Stimulated activated CD8-positive, alpha-beta memory T cell treated with anti-CD3 and anti-CD28 coated beads, Interleukin-15, amount 100 ng/mL, for 4 hours (primary cell): ENCODE measurements at places on chromosomes 7 and 10.

DNA sequence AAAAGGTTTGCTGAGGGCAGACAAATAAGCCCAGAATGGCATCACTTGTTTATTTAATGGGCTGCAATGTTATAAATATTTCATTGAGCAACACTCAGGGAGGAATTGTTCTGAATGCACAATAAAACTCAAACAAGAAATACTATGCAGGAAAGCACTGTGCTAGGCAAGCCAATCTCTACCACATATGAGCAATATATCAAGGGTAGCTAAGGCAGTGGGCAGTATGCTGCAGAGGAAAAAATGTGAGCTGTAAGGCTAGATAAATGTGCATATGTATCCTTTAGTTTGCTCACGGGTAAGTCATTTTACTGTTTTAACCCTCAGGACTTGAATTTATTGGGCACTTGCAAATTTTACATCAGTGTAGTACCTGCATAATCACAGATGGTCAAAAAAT lies 349.6 kb downstream of the CDC14C start:
- no peak for DNase-seq

DNA sequence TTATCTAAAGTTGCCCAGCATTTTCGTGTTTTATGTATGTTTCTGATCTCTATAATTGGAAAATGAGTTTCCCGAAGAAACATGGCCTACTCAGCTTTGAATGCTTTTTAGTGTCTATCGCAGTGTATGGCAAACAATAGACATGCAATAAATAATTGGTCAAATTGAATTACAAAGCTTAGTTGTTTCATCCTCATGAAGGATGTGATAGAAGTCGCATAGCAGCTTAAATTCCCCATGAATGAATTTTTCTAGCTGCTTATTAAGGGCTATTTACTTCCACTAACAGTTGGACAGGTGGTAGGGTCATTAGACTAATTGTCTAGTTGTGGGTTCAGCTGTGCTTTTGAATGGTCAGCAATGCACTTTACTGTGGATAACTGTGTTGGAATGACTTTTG lies 467.3 kb upstream of the MBL2 start:
- no peak for DNase-seq

DNA sequence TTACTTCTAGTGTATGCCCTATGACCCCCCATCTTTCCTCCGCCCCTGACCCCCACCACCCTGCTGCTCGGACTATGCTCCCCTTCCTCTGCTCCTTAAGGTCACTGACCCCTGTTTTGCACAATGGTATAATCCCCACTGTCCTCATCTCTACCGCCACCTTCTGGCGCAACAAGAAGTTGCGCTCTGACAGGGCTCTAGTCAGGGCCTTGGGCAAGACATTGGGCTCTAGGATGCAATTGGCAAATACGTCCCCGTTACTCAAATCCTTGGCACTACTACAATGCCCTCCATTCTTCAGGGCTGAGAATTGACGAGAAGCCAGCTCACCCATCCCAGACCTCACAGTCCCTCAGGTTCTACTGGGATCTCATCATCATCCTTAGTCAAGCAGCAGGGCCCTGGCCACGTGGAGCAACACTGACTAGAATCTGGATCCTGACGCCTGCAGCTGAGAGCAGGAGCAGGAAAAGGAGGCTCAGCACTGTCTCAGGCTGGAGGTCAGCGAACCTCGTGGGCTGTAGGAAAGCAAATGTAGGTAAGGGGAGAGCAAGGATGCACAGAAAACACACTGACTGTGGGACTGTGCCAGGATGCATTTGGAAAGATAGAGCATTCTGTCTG lies 10.6 kb downstream of the LRIT2 start:
- DNase-seq: no peak

DNA sequence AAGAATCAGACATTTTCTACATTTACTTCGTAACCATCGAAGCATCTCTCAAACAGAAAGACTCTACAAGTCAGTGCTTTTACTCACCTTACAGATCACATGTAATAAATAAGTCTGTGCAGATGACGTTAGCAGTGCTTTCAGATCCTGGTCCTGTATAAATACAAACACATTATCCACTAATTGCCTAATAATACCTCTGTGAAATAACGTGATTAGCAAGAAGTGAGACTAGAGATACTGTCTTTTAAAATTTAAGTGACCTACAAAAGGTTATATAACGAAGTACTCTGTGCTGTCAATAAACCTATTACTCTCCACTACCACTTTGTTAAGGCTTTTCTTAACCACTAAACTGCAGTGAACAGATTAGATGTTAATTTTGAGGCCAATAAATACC lies 246.9 kb downstream of the NSUN6 start:
- no peak for DNase-seq
